ENCODE measurements at places on chromosomes 6 and 20.

DNA sequence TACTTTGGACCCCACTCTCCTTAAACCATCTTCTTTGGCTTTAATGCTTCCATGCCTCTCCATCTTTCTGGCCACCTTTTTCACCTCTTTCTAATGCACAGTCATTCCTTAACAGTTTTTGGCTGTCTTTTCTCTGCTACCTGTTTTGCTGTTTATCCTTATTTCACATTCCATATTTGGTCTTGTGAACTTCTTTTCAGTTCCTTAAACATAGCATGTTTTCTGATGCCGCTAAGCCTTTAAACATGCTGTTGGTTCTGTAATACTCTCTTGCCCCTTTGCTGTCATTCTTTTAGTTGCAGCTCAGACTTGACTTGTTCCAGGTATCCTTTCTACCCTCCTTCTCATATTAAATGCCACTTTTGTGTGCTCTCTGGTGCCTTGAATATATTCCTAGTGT lies 35.8 kb downstream of the TOP1 start:
- no peak for DNase-seq

GRCh38 chr6:82487895-82488294 lies 124.3 kb downstream of the TPBG start:
- no peak for DNase-seq

DNA sequence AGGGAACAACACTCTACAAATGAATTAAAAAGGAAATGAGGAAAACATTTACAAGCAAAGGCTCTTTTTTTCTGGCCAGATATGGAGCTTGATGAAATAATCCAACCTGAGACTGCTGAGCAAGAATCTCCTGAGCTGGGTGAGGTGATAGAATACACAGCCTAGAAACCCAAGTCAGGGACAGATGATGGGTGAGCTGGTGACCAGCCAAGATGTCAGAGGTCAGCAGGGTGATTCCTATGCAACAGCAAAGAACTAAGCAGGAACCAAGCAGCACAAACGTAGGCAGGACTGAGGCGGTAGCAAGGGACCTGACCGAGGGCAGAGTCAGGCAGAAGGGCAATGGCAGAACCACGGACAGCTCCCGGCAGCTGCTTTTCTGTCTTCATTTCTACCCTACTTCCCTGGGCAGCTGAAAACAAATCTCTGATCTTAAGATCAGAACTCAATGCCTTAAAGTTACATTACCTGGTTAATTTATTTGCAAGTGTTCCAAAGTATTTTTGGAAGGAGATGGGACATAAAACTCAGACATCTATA lies 75.1 kb downstream of the CDC40 start:
- no peak for DNase-seq

- no peak for DNase-seq
Observed at GRCh38 chr20:20668639-20669038, 43.8 kb downstream of the RALGAPA2 start.

GRCh38 chr20:1449370-1449769 lies 17.3 kb downstream of the NSFL1C start:
- no peak for DNase-seq

DNA sequence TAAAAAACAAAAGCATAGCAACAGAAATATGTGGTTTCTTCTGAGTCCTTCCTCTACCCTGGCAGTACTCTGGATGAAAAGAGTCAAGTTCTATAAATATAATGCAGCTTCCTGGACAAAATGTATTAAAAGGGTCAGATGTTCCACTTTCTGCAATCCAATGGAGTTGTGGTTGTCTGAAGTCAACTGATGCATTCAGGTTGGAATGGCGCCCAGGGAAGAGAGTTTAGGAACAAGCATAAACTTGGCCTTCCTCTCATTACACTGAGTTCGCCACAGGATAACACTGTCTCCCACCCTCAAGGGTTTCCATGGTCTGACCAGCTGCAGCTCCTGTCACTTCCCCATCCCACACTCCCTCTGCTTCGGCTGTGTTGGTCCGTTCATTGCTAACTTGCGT lies 66.4 kb downstream of the PLEKHG1 start:
- no peak for DNase-seq

DNA sequence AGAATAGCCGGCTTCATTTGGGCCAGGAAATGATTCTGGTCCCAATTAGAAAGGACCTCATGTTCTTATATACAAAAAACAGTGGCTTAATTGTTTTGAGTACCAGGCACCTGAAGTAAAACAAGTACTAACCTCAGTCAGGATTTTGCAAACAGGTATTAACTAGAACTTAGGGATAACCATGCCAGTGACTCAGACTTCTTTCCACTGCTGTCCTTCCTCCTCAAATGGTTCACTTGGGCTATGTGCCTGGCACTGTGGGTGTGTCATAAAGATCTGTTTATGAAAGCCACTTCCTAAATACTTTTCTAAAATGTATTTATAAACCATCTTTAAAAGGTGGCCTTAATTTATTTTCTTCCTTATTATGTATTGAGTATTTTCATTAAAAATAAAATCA lies 10.7 kb downstream of the CLDN20 start:
- no peak for DNase-seq

DNA sequence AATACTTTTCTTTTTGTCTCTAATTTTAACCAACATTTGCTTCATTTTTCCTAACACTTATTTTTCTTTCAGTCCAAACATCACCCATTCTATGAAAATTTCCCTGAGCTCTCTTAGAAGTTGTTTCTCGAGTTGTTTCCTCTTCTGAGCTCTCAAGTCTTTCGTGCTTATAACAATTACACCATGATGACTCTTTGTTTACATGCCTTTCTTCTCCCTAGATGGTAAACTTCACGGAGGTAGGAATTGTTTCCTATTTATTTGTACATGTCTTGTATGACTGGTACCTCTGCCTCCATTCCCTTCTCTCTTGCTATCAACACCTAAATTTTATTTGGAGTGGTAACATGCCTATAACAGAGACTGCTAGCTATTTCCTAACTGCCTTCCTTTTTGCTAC lies 6.4 kb downstream of the BLOC1S5 start:
- DNase-seq, result no peak

GRCh38 chr6:129476810-129477209 lies 233.2 kb downstream of the ARHGAP18 start:
- no peak for DNase-seq

All from CD4-positive, alpha-beta T cell treated with Interleukin-2 at 100 ng/mL for 4 hours (primary cell).